ENCODE measurements at places on chromosomes 3 and 15. TPM values are rescaled to one million over a fixed set of nuclear protein-coding genes. Genes with fewer than 3 reads are reported as not detected.

Gene ZNF501
- polyA plus RNA-seq = 0.79 TPM

Gene SLC28A2
- not detected for polyA plus RNA-seq

Gene CCRL2
- polyA plus RNA-seq = 3.3 TPM

Gene IL12A
- 11.4 TPM for polyA plus RNA-seq

Gene MRPL46
- 10.0 TPM for polyA plus RNA-seq

Gene CD96
- polyA plus RNA-seq = 21.4 TPM

Gene RAB5A
- polyA plus RNA-seq = 21.7 TPM

Gene THRB
- 1.2 TPM for polyA plus RNA-seq

Gene NPAP1
- polyA plus RNA-seq = not detected

Gene DCLK3
- 0.01 TPM for polyA plus RNA-seq

Gene TM4SF4
- not detected for polyA plus RNA-seq

Gene CHRM5
- not detected for polyA plus RNA-seq

Gene EPB42
- polyA plus RNA-seq = not detected

Gene IL17RD
- not detected for polyA plus RNA-seq

Gene HGD
- 0.46 TPM for polyA plus RNA-seq

Gene CHAC1
- polyA plus RNA-seq = 1.2 TPM

Gene ISLR
- polyA plus RNA-seq = not detected

Gene ROBO2
- not detected for polyA plus RNA-seq

Gene HHATL
- not detected for polyA plus RNA-seq

All from B cell (primary cell).